NCI-H187 treated with DMSO at 0.1 percent for 48 hours (cell line): ENCODE measurements at places on chromosomes 5 and 9.

DNA sequence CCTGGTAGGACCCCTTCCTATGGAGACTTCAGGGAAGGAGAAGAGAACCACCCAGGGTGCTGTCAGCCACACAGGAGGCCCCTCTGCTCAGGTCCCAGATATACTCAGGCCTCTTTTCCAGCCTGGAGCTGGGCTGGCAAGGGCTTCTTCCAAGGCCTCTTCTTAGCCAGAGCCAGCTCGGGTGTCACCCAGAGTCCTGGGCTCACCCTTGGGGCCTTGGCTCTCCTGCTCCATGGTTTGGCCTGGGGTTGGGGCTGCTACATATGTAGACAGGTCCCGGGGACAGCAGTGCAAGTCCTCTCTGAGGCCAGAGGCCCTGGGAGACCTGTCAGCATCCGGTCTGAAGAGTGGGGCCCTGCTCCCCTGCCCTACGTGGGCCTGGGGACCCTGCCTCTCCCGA lies 22.8 kb downstream of the PAEP start:
- no peak for DNase-seq

DNA sequence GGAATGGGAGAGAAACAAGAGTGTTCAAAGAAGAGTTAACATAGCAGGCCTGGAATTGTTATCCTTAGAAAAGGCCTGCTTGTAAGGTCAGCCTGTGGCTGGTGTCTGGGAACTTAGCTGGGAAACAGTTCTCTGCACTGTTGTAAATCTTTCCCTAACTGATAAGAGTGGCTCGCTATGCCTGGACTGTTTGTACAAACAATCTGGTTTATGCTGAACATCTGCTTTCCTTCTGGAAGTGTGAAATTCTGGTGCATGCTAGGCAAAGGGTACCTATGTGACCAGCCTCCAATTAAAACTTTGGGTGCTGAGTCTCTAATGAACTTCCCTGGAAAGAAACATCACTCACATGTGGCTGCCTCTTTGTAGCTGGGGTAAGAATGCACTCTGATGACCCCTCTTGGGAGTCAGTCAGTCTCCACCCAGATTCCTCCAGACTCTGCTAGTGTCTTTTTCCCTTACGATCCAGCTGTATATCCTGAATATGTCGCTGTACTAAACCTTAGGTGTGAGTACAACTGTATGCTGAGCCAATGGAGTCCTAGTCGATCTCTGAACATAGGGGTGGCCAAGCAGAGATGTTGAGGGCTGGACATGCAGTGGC lies 16.5 kb downstream of the SPARC start:
- no peak for DNase-seq

DNA sequence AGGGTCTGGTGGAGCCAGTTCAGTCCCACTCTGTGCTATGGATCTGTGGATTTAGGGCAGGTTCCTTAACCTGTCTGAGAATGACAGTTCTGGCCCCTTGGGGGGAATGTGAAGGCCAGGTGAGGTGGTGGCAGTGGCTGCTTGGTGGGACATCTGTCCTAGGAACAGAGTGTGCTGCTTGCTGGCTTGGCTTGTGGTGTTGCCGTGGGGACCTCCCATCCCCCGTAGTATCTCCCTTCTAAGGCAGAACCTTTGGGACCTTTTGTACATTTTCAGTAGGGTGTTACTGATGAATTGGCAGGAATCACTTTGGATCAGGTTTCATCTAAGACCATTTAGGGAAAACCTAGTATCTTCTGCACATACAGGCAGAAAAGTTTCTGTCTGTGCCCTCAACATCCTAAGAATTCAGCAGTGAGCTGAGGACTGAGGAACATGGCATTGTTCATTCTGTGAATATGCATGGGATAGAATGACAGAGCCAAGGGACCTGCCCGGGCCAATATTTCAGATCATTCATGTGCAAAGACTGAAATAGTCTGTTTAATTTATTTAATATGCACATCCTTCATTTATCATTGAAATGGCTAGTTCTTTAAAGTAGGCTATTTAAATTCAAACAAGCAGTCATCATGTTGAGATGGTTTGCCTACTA lies 64.6 kb downstream of the WNK2 start:
- no peak for DNase-seq

- no peak for DNase-seq
Observed at GRCh38 chr9:33659921-33660320, 135.4 kb upstream of the PRSS3 start.

- no peak for DNase-seq
Observed at GRCh38 chr9:36426945-36427344, 26.9 kb upstream of the RNF38 start.

GRCh38 chr9:37010180-37010579 lies 23.9 kb downstream of the PAX5 start:
- DNase-seq, result no peak

DNA sequence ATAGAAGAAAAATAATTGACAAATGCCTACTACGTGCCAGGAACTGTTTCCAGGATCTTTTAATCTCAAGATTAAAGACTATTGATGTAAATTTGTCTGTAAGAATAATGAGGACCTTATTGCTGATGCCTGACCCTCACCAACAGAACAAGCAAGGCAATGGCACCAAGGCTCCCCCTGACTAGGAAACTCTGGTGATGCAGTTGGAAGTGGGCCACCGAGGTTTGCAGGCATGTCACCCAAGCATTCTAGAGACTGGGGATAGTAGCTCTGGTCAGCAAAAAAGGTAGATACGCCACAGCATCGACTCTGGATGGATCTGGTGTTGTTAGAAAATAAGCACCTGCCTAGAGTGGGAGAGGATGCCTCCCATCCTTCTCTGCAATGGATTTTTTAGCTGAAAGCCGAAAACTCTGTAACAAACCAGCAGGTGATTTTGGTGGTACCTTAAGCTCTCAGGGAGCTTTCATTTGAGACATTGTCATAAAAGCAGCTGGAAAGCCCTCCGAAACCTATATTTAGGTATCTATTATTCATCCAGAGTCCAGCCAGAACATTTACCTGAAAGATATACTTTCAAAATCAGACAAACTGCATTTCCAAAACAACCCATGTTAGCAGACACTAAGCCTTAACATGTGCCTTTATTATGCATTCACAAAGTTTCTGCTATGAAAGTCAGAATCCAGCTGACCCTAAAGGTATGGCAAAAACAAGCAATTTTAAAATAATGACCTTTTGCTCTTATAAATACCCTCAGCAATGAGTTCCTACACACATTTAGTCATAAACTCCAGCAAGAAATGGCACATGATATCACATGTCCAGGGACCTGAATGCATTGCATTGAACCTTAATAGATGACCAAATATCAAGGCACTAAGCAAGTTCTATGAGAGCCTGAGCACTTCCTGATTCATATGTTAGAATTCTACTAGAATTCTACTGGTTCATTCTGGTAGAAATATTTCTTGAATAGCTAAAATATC lies 308.4 kb downstream of the PDE4D start:
- DNase-seq, result no peak

GRCh38 chr5:77636641-77637169 lies 1.8 kb downstream of the OTP start:
- DNase-seq, result no peak

GRCh38 chr5:6868575-6869215 lies 155.5 kb downstream of the TENT4A start:
- no peak for DNase-seq

GRCh38 chr5:58018016-58018415 lies 441.9 kb downstream of the PLK2 start:
- no peak for DNase-seq

GRCh38 chr5:83856881-83857280 lies 136.2 kb upstream of the HAPLN1 start:
- DNase-seq, result no peak

GRCh38 chr9:15231788-15232635 lies 75.0 kb downstream of the TTC39B start:
- DNase-seq, result no peak

GRCh38 chr9:133968966-133969617 lies 23.0 kb downstream of the VAV2 start:
- no peak for DNase-seq

GRCh38 chr5:170397059-170397458 lies 7.9 kb upstream of the KCNMB1 start:
- no peak for DNase-seq
